Suppressor macrophage treated with lipopolysaccharide for 4 hours (primary cell): ENCODE measurements at places on chromosomes 7 and 10.

- DNase-seq, result no peak
Measured at GRCh38 chr10:59879363-59879913, 26.9 kb downstream of the CCDC6 start.

GRCh38 chr7:31256506-31256905, 84.0 kb downstream of the NEUROD6 start:
- no peak for DNase-seq

GRCh38 chr7:115731796-115732471, 298.6 kb downstream of the TFEC start:
- no peak for DNase-seq

DNA sequence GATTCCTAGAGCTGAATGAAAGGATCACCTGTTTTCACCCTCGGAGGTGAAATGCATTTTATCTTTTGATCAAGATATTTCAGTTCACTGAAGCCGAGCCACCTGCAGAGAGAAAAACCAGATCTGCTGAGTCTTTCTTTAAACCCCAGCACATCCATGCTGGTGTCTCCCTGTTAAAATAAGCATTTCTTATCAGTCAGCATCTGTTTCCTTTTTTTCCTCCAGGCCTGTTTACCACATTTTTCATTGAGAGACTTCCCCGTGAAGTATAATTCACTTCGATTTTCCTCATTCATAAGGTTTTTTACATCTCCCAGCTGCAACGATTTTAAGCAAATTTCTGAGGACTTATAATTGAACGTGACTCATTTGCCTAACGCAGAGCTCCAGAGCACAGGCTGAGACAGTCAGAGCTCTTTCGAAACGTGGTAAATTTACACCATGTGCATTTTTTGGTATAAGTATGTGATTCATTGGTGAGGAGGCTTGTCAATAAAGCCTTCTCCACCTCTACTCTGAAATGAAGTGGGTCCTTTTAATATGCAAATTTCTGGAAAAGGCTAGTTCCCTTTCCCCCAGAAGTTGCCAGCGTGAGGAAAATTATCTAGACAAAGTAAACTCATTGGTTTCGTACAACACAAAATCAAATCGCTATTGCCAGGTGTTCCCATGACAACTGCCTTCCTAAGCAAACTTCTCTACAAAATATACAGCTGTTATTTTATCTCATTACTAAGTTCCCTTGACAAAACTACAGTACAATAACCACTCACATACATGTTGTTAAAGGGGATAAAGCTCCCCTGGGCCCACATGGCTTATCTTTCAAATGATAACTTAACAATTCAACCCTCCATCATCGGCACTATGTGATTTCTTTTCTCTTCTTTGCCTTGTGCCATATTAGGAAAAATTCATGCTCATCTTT, 374.8 kb upstream of the AKR1E2 start:
- DNase-seq, result peak; percentile 84

GRCh38 chr7:131196803-131197202, 130.9 kb upstream of the MKLN1 start:
- DNase-seq, result no peak

DNA sequence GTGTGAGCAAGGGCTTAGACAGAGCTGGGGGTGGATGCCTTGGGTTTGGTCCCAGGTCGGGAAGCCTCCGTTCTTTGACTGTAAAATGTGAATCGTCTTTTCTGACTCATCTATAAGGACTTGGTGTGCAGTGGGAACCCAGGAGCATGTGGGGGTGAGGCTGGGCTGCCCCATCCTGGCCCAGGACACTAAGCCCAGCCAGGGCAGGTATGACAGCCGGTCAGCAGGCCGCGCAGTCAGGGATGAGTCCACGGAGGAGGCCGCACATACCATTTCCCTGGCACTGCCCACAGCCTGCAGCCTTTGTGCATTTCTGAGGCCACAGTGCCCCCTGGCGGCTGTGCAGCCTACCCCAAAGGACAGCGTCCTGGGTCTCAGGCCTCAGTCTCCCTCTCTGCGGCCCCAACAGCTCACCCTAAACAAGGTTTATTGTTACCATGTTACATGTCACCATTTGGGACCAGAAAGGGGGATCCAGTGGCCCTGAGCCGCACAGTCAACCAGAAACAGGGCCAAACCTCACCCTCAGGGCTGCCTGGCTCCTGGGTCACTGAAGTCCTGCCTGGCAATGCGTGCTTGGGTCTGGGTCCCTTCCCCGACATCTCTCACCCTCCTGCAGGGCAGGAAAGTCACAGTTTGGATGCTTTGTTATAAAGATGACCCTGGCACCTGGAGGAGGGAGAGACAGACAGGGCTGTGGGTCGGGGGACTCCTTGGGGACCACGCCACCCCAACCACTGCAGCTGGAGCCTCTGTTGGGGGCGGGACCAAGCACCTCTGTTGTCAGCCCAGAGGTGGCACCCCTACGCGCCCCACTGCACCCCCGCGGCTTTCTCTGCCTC, 14.4 kb upstream of the SH2B2 start:
- DNase-seq, result peak; percentile 84

DNA sequence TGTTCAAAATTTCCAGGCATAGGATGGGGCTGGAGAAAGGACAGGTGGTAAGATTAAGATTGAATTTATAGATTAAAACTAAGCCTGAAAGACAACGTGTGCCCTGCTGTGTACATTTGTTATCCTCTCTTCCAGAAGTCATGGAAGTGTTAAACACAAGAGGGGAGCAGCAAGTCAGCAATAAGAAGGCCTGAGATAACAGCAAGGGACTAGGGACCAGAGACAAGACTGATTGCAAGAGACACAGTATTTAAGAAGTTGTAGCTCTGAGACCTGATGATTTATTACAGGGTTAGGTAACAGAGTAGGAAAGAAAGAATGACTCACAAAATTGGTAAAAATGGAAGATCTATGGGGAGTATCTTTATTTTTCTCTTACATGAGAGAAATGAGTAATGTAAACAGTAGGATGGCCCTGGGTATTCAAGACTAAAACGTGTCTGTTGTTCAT, 55.7 kb upstream of the COL1A2 start:
- no peak for DNase-seq

- peak; percentile 94 for DNase-seq
Measured at GRCh38 chr10:113094114-113094486, 144.1 kb downstream of the TCF7L2 start.

GRCh38 chr7:29345590-29345989, 151.0 kb downstream of the CHN2 start:
- peak; percentile 72 for DNase-seq

DNA sequence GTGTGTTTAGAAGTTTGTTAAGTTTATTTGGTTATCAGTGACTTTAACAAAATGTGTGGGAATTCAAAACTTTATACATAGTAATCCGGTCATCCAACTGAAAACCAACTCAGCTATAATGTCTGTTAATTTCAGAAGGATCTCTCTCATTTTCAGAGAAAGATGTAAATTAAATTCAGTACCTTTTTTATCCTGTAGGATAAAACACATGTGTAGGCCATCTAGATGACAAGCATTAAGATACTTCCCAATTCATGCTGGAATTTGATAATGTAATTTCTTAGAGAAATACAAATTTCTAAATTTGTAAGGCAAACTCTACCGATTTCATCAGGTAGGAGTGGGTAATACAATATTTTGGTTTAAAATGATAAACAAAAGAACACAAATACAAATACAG, 43.4 kb upstream of the STEAP4 start:
- DNase-seq, result no peak
